Anterior cingulate cortex (tissue), 58 donors: ENCODE measurements at places on chromosomes 7 and 10.

- no peak for DNase-seq
Observed at GRCh38 chr10:11113156-11113555, 95.5 kb downstream of the CELF2 start.

DNA sequence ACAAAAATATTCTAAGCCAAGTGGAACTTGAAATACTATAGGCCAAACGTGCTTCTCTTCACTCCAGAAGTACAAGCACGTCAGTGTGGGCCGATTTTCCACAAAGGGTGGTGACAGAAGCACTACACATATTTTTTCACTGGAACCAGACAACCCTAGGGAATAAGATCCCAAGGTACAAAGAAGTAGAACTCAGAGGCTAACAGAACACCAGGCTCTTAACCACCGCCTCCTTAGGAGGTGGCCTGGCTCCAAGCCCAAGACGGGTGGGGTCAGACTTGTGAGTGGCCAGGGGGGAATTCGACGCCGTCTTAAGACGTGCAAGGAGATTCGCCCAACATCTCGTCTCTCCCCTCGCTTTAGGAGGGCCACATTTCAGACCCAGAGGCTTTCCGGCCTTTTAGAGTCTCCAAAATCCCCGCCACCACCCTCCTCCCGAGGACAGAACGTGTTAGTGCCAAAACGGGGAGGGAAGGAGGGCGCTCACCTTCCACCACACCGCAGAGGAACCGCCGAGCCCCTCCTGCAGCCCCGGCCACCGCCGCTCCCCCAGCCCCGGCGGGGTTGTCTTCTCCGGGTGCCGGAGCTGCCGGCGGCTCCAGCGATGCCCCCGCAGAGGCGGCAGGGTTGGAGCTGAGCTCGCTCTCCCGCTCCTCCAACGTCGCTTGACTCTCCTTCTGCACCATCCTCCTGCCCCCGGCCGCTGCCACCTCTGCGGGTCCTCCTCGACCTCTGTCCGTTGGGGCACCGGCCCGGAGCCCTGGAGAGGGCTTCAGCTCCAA is 716 bp downstream of the OGA start:
- DNase-seq = peak; percentile 23

- no peak for DNase-seq
Observed at GRCh38 chr10:132465193-132465888, 68.3 kb downstream of the PWWP2B start.

GRCh38 chr10:69228151-69228550 is 8.0 kb downstream of the HKDC1 start:
- no peak for DNase-seq

- DNase-seq = peak; percentile 25
Observed at GRCh38 chr7:1533547-1534329, 3.2 kb downstream of the MAFK start.

DNA sequence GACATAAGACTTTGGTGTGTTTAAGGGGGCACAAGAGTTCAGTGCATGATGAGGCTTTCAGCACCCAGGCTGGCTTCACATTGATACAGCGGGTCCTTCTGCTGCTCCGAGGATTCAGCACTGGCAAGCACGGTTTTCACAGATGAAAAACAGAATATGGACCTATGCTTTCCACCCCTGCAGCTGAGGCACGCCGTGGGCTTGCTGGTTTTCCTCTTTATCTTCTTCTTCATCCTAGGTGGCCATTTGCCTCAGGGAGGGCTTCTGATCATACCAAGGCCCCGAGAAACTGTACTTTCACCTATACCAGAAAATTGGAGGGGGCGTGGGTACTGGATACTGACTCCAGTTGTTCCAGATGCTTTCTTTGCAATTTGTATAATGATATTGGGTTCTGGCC is 277.1 kb upstream of the ZNF32 start:
- no peak for DNase-seq

DNA sequence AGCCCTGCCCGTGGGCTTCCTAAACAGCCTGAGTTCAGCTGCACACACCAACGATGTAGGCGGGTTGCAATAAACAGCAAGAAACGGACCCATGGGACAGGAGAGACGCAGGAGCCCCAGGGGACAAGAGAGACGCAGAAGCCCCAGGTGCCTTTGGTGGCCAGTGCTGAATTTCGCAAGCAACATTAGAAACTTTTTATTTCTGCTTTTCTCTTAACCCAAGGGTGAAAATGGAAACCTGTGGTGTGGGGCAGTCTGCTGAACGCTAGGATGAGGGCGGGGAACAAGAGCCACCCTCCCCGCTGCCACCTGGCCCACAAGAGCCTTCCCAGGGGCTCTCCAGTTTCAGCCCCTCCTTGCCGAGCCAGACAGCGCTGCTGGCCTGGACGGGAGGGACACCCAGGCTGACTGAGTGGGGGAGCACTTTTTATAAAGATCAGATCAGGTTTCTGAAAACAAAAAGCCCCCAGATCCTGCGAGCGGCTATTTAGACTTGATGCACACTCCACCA is 20.0 kb upstream of the GPR146 start:
- no peak for DNase-seq

- peak; percentile 57 for DNase-seq
Observed at GRCh38 chr10:21172930-21173801, 276.1 kb upstream of the NEBL start.

- DNase-seq = no peak
Observed at GRCh38 chr7:146728611-146729010, 612.0 kb downstream of the CNTNAP2 start.

DNA sequence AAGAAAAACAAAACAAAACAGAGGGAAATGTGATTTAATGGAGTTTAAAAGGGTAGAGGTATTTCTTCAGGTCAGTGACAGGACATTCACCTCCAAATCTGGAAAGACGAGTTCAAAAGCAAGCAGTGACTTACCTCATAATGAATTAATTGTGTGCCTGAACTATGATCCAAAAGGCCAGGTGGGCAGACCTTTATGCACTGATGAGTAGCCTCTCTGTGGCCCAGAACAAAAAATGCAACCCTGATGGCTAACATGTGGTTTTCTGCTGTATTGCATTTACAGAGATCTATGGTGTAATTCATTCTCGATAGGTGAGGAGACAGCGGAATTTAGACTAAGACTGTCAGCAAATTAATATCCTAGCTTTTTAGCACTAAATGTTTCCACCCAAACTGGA is 142.0 kb downstream of the HDAC9 start:
- no peak for DNase-seq

DNA sequence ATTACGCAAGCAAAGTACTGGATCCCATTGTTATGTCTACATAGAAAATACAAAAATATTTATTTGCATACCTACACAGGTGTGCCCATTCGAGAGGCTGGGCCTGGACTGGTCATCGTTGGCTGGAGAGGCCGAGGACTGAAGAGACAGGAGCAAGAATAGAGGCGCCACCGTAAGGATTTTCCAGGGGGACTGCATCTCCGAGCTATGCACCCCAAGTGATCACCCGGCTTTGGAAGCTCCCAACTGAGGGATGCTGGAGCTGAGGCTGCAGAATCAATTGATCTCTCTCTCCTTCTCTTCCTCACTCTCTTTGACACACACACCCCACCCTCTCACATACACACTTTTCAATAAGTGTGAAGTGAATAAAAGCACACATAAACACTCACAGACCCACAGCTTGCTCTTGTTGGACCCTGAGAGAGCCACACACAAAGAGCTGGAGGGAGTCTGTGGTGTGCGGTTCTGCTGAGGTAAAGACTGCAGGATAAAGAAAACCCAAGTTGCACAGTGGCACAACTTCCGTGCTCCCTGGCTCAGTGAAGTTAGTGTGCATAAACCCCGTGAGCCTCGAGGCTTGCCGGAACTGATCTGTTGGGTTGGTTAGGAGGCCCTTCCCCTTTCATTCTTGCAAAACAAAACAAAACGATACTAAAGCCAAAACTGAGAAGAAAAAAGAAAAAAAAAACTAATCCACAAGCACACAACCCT is at the start of gene AOAH:
AOAH (minus strand) TSS at position 544 of the 714 bp plus-strand sequence; CDS start at position 198, 346 bp downstream.
- DNase-seq = no peak
